ENCODE measurements at places on chromosomes 5 and 9.
A peak's percentile ranks its signal among the peaks of the same experiment; 100 is the strongest.

- no peak for DNase-seq
These were observed 292.4 kb upstream of the ACO1 start for GRCh38 chr9:32092031-32092430.

GRCh38 chr9:84935528-84936117 lies 266.1 kb downstream of the NTRK2 start:
- no peak for DNase-seq

GRCh38 chr5:173302546-173303155 lies 25.6 kb downstream of the STC2 start:
- no peak for DNase-seq

DNA sequence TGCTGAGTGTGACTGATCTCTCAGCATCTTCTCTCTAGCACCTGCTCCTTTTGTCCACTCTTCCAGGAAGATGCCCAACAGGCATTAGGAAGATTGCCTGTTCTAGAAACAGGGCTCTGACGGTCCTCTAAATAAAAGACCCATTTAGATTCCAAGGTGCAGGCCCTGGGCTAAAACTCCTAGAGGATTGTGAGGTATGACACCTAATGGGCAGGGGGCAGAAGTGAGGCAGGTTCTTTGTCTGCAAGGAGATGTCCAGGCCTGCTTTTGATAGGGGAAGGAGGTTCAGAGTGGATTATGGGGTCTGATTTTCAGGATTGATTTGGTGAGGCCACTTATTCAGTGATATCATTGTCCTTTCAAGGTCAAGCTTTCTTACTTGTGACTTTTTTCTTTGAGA lies 140.8 kb upstream of the TRPC7 start:
- no peak for DNase-seq

DNA sequence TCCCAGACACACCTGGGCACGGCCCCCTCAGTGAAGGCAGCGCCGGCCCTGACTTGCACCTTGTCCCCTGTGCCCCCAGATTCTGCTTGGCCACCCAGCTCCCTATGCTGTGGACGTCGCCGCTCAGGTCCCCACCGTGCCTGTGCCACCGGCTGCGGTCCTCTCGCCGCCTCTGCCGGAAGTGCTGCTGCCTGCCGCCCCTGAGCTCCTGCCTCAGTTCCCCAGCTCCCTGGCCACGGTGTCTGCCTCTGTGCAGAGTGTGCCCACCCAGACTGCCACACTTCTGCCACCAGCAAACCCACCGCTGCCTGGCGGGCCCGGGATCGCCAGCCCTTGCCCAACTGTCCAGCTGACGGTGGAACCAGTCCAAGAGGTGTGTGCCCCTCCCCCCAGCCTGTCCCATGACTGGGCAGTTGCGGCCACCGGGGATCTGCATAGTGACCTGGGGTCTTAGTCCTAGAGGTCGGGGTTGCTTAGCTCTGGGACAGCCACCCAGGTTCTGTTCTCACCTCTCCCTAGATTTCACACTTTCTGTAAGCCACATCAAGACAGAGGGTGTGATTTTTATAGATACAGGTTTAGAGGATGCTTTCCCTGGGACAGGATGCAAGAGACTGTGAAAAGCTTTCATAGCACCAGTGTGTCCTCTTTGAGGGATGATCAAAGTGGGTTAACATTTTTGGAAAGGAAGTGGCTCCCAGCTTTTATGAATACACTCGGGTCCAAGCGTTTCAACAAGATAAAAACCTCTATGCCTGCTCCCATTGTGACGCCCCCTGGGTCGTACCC lies 78.0 kb downstream of the WNK2 start:
- DNase-seq = no peak

- DNase-seq = peak; percentile 43
These were observed 19.3 kb downstream of the ORM2 start for GRCh38 chr9:114348906-114349482.

DNA sequence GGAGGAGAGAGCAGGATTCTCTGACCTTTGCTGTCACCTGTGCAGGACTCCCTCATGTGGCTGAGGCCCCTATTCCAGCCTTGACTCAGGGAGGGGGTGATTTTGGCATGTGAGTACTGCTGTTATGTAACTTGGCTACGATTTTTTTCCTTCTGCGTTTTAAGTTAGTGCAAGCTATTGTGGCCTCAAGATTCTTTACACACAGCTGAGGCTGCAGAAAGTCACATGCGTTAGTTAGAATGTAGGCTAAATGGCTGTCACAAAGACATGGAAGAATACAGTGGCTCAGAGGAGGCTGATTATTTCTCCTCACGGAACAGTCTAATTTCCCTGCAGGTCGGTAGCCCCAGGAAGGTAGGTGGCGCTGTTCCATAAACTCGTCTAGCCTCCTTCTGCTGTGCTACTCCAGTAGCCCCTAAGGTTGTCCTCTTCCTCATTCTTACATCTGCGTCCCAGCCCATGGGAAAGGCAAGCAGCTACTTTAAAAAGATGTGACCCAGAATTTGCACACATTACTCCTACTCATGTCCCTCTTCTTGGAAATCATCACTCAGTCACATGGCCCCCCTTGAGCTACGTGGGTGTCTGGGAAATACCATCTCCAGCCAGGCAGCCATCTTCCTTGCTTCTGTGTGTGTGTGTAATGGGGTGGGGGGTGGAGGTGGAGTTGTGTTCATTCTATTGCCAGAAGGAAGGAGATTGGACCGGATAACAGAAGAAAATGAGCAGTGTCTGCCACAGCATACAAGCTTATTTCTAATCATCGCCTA lies 486.6 kb downstream of the CCDC171 start:
- no peak for DNase-seq

DNA sequence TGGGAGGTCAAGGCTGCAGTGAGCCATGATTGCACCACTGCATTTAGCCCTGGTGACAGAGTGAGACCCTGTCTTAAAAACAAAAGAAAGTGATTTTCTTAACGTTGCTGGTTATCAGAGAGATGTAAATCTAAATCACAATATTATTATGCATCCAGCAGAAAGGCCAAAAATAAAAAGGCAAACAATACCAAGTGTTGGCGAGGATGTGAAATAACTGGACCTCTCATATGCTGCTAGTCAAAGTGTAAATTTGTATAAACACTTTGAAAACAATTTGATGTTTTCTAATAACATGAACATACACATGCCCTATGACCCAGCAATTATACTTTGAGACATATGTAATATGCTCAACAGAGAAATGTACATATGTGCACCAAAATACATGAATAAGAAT lies 110.7 kb upstream of the CNTLN start:
- DNase-seq = no peak
